Stimulated activated CD8-positive, alpha-beta memory T cell treated with anti-CD3 and anti-CD28 coated beads, Interleukin-7, amount 100 ng/mL, for 1 hour (primary cell): ENCODE measurements at places on chromosomes 13 and 19.

DNA sequence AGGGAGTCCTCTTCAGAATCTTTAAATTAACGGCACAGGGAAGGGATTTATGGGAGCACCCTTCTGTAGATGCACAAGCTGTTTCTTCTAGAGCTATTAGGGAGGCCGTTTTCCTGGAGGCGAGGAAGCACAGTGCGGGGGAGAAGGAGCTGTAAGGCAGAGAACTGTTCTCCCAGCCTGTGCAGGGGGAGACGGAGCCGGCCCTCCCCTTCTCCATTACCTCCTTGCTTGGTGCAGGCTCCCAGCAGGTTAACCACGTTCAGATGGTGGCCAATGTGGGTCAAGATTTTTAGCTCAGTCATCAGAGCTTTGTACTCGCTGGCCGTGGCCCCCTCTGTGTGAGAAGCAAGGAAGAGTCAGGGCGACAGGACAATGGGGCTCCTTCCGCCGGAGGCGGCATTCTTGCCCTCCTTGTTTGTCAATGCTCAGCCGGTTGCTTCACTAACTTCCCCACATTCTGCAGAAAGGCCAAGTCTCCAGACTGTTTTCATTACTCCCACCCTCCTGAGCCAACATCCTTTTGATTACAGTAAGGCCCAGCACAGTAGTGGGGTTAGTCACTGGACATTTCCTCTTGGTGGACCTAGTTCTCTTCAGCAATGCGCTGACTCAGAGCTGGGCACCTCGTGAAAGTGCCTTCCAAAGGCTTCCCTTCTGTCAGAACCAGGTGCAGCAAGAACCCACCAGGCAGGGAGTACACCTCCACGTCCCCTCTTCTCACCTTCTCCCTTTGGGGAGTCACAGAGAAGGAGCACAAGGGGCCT, 165.4 kb downstream of the FLT1 start:
- no peak for DNase-seq

- DNase-seq = no peak
Observed at GRCh38 chr13:111017755-111018459, 97.2 kb upstream of the ARHGEF7 start.

DNA sequence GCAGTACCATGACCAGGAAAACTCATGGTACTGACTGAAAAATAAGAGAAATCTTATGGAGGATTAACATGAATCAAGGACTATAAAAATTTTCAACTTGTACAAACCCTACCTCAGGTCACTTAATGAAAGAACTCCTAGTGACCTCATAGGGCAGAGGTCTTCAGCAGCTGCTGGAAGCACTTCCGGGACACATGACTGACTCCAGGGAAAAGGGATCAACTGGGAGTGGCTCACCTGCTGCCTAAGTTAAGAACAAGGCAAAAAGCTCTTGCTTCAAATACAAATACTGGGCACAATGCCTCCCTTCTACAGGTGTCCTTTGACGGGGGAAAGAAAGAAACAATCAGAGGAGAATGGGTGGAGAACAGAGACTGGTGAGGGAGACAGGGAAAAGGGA, 18.6 kb downstream of the DOCK9 start:
- no peak for DNase-seq

DNA sequence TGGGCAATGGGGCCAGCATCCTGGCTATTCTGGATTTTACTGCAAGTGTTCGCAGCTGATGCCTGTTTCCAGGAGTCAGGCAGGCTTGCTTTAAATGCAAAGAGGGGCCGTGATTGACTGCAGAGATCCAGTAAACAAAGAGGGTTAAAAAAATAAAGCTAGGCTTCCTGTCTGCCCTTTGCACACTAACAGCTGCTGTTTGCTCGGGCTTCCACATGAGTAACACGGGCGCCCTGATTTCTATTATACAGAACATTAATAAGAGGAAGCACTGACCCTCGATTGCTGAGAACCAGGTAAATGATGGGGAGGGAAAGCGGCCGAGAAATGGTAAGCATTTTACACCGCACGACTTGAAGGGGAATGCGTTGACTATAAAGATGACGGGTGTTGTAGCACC, 254.2 kb upstream of the ZNF507 start:
- DNase-seq = no peak
